ENCODE measurements at places on chromosomes 5 and 9.
A peak's percentile ranks its signal among the peaks of the same experiment; 100 is the strongest.

GRCh38 chr5:162391833-162392232, 324.3 kb downstream of the GABRG2 start:
- DNase-seq = no peak

- no peak for DNase-seq
Observed at GRCh38 chr5:103847060-103847459, 284.5 kb upstream of the NUDT12 start.

- DNase-seq = no peak
Observed at GRCh38 chr9:132638240-132638639, 31.5 kb downstream of the DDX31 start.

DNA sequence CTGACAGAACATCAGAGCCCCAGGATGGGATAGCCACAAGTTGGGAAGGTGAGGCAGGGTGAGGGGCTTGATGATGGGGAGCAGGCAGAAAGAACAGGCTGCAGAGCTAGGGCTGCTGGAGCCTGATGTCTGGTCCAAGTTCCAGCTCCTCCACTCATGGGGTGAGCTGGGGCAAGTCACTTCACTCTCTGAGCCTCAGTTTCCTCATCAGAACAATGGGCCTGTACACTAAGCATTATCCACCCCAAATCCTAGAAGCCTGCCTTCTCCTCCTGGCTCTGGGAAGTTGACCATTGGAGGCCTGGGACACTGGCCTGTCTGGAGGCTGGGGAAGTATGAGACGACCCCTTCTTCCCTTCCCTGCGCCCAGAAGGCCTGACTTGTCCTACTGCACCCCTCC, 51.8 kb upstream of the PSD2 start:
- DNase-seq = no peak

DNA sequence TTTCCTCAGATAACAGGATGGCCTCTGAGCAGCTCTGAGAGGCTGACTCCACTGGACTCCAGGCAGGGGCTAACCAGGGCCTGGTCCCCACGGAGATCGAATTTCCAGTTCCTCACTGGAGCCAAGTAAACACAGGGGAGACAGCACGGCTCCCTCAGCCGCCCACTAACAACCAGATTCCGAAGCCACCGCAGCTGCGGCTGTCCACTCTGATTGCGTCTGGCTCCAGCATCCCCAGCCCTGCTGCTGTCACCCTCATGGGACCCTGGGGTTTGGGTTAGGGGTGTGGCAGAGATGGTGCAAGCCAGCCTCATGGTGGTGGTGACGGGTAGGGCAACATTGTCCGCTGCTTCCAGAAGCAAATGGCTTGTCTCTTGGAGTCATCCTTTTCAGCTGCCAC, 172.6 kb downstream of the RGS3 start:
- DNase-seq = no peak

- no peak for DNase-seq
Observed at GRCh38 chr9:33791117-33791516, 4.2 kb upstream of the PRSS3 start.

- DNase-seq = no peak
Observed at GRCh38 chr9:115084709-115085108, 33.2 kb downstream of the TNC start.

- DNase-seq = no peak
Observed at GRCh38 chr5:72922422-72922821, 33.4 kb upstream of the FCHO2 start.

DNA sequence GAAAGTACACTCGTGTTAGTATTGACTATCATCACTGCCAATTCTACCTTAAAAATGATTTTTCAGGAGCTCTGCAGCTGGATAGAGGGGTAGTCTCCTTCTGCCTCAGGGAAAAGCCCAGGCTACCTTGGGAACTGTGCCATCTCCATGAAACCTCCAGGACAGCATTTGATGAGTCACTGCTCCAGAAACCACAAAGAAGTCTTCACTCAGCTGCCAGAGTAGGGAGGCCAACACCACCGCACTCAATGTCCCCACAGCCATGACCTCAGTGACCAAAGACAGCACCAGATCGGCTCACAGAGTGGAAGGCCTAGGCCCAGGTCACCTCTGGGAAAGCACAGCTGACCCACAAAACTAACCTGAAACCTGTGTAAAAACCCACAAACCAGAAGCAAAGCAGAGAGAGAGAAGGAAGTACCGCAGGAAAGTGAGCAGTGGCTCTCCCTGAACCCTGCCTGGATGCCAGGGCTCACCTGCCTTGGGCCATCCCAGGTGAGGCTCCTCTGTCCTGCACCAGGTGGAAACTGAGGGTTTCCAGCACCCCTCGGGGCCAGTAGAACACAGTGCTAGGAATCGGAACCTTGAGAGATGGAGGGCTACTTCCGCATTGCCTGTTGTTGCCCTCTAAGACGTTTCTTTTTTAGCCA, 30.0 kb downstream of the S1PR3 start:
- peak; percentile 87 for DNase-seq

GRCh38 chr9:91802391-91802790, 147.6 kb downstream of the ROR2 start:
- DNase-seq = no peak

GRCh38 chr9:124855944-124856765, 2.9 kb downstream of the WDR38 start:
- DNase-seq = no peak

DNA sequence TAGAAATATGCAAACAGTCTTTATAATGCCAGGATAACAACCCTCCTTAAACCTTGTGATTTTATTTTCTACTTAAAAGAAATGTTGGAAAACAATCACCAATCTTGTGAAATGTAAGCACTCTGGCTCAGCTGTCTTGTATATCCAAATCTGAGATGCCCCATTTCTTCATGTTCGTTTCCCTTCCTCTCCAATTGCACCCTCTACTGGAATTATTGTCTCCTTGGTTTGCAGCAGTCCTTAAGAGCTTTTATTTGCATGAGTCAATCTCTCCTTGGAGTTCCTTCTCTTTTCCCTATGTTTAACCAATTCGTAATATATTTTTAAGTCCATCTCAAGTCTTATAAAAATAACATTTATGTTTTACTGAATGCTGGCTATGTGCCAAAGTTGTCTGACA, 362.0 kb upstream of the CDH10 start:
- peak; percentile 9 for DNase-seq

DNA sequence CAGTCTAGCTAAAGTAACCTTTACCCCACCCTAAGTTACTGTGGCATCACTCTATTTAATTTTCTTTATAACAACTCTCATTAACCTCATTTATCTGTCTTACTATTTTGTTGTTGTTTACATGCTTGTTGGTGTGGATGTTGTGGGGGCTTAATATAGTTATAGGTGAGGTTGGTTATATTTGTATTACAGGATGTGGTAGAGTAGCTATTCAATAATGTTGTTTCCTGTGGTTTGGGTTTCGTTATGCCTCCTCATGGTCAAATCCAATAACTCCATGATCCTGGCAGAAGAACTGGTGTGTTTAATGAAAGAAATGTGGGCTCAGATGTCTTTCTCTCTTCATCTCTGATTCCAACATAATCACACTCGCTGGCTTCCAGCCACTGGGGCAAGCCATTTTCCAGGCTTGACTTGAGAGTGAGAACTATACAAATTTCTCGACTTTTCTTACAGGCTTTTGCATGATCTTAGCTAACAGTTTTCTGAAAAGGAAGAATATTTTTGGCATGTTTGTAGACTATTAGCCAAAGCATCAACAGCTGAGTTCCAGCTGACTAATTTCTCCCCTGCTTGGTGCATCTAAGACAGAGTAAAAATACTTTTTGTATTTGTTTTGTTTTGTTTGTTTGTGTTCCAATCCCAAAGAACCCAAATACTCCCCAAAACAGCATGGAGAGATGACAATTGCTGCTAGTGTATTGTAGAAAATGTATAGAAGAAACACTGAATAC, 303.7 kb upstream of the PAPPA start:
- peak; percentile 83 for DNase-seq

DNA sequence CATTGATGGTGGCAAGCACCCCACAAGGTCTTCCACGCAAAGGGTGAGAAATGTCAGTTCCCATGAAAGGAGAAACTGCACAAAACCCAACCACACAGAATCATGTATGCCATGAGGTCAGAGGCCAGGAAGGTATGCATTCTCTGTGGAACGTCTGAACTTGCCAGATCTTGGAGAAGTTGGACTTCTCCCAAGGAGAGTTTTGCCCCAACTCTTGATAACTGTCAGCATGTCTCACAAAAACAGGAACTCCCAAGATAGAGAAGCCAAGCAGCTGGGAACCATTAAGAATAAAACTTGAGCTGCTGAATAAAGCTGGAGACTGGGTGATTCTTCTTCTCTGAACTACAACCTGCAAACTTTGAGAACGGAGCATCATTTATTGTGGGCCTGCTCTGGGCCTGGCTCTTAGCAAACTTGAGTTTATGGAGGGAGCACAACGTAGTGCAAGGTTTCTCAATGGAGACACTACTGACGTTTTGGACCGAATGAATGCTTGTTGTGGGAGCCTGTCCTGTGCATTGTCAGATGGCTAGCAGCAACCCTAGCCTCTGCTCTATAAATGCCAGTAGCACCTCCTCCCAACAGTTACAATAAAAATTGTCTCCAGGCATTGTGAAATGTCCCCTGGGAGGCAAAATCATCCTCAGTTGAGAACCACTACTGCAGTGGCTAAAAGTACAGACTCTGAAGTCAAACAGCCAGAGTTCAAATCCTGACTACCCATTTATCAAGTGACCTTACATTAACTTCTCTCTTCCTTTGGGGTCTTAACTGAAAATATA, 193.5 kb downstream of the ACTL7B start:
- no peak for DNase-seq

DNA sequence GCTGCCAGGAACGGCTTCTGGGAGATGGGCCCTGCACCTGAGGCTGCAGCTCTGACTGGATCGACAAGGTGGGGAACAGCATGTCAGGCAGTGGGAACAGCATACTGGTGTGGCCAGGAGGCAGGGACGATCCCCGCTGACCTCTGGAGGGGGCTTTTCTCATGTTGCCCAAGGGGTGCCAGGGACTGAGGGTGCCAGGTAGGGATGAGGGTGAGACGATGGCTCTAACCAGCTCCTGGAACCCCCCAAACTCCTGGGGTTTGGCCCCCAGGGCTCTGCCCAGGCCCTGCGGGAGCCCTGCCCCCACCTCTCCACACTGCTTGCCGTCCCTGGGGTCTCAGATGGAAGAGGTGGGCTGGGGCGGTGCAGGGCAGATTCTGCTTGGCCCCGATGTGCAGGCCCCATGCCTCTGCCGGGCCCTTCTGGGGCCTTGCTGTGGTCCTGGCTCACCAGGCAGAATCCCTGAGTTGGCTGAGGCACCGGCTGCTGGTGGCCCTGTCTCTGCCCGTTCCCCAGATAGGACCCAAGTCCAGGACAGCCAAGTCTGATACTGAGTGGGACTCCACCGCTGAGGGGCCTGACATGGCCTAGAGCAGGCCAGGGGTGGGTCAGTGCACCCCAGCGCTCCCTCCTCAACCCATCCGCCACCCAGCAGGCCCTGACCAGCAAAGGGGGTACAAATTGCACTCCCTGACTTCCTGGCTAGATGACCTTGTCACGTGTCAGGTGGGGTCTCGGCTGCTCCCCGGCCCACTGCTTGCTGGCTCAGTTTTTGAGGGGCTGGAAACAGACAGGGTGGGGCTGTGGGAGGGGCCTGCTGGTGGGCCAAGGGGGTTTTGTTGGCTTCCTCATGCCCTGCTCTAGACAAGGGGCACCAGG, 28.4 kb upstream of the RNF130 start:
- no peak for DNase-seq

DNA sequence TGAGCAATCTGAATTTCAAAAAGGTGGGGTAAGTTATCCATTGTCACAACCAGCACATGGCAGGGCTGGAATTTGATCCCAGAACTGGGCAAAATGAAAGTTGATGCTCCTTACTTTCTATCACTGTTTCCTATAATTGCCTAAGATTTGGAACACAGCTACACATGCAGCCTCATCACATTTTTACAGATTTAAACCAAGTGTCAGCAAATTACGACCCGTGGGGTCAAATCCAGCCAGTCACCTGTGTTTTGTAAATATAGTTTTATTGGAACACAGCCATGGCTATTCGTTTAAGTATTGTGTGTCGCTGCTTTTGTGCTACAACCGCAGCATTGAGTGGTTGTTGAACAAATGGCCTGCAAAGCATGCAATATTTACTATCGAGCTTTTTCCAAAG, 94.3 kb downstream of the SREK1 start:
- DNase-seq = no peak

GRCh38 chr5:26181582-26181981, 856.8 kb downstream of the CDH9 start:
- no peak for DNase-seq

DNA sequence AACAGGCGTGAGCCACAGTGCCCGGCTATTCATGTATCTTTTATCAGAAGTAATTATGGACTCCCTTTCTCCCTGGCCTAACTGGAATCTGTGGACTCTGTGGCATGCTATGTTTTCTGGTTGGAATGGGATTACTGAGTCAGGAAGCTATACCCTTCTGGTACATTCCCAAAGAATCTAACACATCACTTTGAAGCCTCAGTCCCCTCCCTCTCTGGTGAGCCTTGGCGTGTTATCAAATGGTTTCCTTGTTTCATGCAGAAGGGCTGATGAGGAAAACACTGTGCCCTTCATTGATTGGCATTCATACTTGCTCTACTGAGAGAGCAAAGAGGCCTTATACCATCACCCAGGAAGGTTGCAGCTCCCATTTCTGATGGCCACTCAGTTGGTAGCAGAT, 22.9 kb downstream of the C5orf15 start:
- no peak for DNase-seq

All from astrocyte of the cerebellum (primary cell).